ENCODE measurements at places on chromosomes 2 and 18.

- no peak for DNase-seq
These were observed 45.8 kb upstream of the ID2 start for GRCh38 chr2:8636041-8636491.

DNA sequence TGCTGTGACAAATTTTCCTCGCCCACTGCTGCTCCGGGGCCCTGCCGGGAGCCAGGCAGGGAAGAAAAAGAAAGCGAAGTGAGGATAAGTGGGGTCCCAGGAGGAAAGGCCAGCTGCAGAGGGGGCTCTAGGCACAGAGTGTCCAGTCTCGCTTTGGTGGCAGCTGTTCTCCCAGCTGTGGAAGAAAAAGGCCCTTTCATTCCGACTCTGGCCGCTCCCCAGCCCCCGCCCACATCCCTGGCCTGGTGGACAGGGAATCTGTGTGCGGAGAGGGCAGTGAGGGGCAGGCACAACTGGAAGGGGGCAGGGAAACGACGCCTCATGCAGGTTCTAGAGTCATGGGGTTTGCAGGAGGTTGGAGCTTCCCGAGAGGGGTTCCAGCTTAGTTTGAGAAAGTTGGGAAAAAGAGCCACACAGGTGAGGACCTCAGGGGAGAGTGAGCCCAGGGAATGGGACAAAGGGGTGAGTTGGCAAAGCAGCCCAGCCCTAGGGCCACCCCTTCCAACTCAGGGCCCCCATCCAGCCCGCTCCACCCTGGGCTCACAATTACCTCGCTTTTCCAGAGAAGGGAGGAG is 1.8 kb downstream of the RTKN start:
- no peak for DNase-seq

DNA sequence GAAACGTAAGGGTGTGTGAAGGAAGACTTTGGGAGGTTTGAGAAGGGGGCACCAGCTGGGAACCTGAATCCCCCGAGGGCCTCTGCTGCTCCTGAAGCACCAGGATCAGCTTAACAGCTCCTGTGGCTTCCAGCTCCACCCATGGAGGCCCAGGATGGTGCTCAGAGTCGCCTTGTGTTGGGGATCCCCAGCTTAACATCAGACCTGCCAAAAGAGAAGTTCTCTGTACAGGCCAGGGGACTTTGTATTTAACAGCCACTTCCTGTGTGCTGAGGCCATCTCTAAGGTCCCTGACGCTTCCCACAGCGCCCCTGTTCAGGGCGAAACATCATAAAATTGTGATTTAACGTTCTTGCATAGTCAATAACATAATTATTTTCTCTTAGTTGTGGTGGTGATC is 77.5 kb downstream of the NCK2 start:
- no peak for DNase-seq

DNA sequence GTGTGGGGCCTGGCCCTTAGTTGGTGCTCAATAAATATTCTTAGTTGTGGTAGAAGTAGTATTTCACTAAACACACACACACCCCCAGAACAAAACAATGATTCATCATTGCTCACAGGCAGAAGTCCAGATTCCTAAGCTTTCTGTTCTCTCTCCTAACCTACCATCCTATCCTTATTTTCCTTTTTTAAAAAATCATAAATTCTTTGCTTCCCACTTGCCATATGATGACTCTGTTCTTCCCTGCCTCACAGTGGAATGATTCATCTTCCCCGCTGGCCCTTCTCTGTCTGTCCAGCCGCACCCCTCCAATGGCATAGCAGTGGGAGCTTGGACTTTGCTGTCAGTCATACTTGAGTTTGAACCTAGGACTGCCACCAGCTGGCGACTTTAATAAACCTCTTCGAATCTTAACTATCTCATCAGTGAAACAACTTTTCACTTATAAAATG is 5.2 kb downstream of the EML6 start:
- DNase-seq = peak; percentile 42

- no peak for DNase-seq
These were observed 104.0 kb downstream of the DNER start for GRCh38 chr2:229610333-229610732.

GRCh38 chr18:36568487-36568886 is 260.3 kb downstream of the TPGS2 start:
- no peak for DNase-seq

GRCh38 chr2:41999128-41999480 is 48.7 kb upstream of the PKDCC start:
- DNase-seq = no peak

DNA sequence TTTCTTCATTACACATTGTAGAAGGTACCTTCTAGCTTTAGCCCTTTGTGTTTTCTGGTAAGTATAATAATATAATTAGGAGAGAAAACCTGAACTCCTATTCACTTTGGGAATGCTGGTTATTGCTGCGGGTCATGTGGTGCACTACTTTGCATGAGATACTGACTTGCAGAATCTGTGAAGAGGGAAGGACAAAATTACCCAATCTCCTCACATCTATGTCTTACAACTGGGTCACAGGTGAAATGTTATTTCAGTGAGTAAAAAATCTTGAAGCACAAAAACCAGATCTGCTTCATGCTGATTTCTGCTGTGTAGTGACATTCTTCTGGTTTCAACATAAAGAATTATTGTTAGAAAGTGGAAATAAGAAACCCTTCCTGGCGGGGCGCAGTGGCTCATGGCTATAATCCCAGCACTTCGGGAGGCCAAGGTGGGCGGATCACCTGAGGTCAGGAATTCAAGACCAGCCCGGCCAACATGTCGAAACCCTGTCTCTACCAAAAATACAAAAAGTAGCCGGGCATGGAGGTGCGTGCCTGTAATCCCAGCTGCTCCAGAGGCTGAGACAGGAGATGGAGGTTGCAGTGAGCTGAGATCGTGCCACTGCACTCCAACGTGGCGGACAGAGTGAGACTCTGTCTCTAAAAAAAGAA is 211.0 kb upstream of the REG3G start:
- no peak for DNase-seq

DNA sequence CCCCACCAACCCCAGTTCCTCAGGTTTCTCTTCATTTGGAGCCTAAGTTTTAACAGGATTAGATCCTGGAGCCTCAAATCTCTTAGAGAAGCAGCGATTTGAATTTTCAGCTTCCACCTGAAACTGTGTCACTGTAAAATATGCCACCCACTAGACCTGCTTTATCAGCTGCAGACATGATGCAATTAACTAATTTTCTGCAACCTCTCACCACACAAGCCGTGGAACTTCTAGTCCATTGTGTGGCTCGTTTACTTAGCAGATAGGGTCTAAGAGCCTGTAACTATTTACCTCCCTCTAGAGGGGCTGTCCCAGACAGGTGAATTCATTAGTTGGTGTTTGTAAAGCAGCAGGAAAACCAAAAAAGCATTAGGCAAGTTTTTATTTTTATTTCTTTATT is 31.6 kb upstream of the FZD5 start:
- no peak for DNase-seq

DNA sequence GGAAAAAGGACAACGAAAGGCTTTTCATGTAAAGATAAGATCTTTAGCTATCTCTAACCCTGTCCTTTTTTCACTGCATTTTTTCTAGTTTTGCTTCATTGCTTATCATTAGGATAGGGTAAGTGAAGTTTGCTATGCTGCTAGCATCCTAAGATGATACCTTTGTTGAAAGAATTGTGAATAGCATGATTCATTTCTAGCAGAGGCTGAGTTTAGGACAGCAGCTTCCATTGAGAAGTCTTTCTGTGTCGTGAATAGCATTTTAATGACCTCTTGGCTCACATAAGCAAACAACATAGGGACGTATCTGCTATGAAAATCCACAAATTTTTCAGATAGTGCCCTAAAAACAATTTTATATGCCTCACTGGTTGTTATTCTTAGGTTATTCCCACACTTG is 36.4 kb upstream of the GAREM2 start:
- no peak for DNase-seq

DNA sequence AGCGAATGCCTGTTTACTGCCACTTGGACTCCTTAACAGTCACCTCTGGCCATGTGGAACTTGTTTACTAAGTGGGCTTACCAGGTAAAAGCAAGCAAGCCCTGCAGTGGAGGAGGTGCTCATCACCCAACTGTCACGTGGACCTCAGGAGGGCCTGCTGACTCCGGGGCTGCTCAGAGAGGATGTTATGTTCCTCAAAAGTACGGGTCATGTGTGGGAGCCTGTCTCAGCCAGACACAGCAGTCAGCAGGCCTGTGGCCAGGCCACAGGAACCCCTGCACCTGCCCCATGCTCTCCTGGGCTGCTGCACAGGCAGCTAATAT is 36.2 kb downstream of the AMER3 start:
- DNase-seq = no peak

GRCh38 chr2:28387082-28387960 is 5.3 kb upstream of the FOSL2 start:
- no peak for DNase-seq

DNA sequence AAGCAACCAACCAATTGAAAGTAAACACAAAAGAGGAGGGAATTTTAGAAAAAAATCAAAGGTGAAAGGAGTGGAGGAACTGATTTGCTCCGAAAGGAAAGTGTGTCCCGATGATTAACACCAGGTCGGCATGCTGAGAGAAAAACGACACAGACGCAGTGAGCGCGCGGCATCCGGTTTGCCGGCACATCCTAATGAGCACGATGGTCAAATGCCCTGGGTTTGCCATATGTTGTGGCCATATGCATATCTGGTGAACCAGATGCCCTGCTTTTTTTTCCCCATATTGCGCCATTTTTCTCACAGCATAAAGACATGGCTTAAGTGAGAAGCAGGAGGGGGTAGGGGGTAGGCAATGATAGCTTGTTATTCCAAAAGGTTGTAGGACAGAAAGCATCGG is 626.7 kb downstream of the BCL11A start:
- no peak for DNase-seq

- no peak for DNase-seq
These were observed 300.3 kb upstream of the MGAT5 start for GRCh38 chr2:133953524-133953923.

DNA sequence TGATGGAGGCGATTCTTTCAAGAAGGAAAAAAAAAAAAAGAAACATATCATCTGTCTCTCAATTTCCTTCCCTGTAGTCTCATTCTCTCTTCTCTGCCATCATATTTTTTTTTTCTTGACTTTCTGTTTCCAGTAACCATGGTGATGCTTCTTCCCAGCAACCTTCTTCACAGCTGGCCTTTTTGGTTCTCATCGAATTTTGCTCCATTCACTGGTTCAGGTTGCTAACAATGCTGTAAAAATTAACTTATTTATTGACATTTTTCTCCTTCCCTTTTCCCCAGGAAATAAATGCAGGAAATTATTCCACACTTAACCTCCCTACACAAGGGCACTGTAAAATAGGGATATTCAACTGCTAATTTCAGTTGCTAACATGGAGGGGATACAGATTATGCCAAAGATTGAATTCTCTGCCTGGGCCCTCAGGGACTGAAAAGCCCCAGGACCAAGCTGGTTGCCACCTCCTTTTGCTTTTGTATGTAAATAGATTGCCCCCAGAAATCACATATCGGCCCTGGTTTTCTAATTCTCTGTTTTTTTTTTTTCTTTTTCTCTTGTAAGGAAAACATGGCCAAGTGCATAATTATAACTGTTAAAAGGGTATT is 154.7 kb downstream of the MAP2 start:
- DNase-seq = no peak

GRCh38 chr2:134379293-134379692 is 125.4 kb downstream of the MGAT5 start:
- no peak for DNase-seq

- no peak for DNase-seq
These were observed 91.9 kb upstream of the CELF4 start for GRCh38 chr18:37657493-37657892.

- DNase-seq = no peak
These were observed 9.2 kb downstream of the SPR start for GRCh38 chr2:72896446-72896845.

DNA sequence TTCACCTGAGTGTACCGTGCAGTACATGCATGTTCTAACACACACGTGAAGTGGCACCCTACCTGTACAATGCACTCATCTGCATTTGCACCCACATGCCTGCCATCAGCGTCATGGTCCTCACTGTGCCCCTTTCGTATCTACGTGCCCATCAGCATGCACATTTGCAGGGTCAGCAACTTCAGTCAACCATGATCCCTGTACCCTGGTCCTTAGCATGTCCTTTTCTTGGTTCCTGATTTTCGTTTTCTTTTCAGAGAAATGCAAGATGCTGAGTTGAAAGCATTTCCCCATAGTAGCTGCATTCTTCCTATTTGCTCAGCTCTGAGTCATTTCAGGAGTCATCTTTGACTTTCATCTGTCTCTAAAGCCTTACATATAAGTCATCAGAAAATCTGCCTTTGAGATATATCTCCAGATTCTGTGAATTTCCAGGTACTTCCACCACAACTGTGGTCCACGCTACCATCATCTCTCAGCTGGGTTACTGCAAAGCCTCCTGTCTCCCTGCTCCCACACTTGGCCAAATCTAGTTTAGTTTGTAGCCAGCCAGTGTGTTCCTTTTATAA is 14.7 kb upstream of the PUM2 start:
- DNase-seq = no peak

DNA sequence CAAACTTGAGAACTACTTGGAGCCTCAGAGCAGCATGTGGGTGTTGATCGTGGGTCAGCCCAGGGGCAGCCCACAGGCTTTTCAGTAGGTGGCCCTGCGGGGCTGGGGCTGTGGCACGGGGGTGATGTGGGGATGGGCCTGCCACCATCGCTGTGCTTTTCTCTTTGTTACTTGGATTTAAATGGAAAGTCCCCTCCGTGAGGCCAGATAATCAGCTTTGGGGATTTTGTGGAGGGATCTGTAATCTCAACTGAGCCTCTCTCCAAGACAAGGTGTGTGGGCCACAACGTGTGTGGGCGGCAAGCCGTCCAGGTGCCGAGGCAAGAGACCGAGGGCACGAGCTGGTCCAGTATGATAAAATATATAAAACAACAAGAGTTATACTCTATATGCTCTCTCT is 16.7 kb downstream of the COLEC11 start:
- DNase-seq = no peak

GRCh38 chr2:143974262-143974661 is 545.7 kb downstream of the ZEB2 start:
- no peak for DNase-seq

- no peak for DNase-seq
These were observed 111.5 kb upstream of the LDLRAD4 start for GRCh38 chr18:13107074-13107473.

DNA sequence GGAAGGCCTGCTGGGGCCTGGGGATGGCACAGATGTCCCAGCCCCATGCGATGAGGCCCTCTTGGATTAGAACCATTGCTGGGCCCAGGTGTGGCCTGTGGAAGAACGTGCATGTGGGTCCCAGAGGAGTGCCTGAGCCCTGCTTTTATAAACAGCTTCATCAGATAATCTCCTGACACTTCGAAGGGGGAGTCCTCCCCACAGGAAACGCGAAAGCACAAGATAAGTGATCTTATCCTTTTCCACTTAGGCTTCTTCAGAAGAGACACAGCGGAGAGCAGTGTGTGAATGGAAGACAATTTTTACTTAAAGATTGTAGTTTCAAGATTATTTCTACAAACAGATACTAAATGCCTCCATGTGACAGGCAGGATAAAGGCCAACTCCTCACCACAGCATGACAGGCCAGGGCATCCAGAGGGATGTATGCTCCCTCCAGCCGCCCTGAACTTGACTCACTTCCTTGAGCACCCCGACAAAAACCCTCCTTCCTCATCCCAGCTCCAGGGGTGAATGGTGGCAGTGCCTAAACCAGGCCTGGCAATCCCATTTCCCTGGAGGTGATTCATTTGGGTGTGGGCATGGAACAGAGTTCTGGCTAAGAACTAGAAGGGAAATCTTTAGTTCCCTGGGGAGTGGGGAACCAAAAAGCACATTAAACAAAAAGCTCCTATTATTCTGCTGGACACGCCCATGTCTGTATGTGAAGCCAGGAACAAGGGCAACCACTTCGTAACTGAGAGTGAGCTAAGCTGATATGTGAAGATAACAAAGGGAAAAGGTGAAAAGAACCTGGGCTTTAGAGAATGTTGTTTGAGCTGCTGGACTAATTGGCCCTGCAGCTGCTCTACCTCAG is 56.2 kb upstream of the TMEM163 start:
- no peak for DNase-seq
